ENCODE measurements at places on chromosomes 12 and 14.

DNA sequence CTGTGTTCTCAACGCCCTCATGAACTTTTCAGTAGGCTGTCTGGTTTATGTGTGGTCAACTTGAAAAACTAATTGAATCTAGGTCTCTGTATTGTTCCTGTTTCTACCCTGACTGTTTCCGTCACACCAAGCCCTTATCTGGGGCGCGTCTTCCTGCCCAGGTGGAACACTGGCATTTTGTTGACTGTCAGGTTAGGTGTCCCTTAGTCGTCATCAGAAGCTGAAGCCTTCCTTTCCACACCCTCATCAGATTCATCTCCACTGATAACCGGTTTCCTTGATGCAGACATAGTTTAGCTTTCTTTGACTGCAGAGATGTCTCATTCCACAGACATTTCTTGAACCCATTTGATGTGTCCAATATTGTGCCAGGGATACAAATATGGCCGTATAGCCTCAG is 96.5 kb downstream of the DUSP16 start:
- DNase-seq = no peak

- no peak for DNase-seq
Measured at GRCh38 chr12:55495490-55495889, 3.3 kb downstream of the OR6C68 start.

GRCh38 chr12:49622501-49623141 is 740 bp upstream of the PRPF40B start:
- peak; percentile 76 for DNase-seq

DNA sequence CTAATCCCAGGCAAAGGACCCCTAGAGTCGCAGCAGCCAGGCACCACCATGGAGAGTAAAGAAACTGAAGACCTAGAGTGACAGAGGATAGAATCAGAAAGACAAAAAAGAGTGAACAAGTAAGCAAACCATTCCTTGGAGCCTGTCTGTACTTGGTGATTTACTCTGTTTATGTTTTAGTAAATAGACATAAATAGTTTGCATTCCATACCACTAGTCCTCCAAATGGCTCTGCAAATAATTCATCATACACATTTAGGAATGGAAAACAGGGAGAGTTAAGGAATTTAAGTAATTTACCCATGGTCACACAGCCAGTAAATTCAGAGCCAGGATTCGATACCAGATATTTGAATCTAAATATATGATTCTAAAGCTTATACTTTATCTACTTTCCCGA is 2.8 kb downstream of the OLR1 start:
- no peak for DNase-seq

DNA sequence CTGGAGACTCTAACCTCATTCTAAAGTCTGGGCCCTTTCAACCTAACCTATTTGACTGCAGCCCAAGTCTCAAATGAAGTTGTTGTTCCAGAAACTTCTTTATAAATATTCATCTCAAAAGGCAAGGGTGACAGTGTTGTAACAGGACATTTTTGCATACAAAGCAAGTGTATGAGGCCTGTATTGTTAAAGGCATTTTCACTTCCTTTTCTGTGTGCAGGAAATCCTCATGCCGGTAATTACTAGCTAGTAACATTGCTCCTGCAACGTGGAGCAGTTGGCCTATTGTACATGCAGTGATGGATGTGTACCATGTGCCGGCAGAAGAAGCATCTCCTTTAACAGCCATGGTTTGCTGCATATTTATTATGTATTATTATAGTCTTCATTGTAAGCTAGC is 156.5 kb upstream of the RMST start:
- DNase-seq = peak; percentile 93

- peak; percentile 92 for DNase-seq
Measured at GRCh38 chr12:98354520-98355035, 160.8 kb upstream of the TMPO start.

DNA sequence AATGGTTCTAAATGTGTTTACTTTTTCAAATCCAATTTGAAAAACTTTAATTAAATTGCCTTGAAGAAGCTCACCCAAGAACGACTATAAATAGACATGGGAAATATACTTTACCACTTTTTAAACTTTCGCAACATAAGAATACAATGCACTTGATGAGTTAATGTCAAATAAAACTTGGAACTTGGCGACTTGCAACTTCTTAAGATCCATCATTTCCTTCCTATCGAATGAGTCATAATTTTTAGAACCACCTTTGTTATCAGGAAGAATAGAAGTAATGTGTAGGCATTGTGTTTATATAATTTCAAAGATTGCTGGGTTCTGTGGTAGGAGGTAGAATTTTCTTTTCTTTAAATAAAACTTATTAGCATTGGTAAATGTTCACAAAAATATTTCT is 1417.4 kb upstream of the FLRT2 start:
- no peak for DNase-seq

GRCh38 chr14:45426685-45427282 is 173.8 kb upstream of the MIS18BP1 start:
- DNase-seq = peak; percentile 77

DNA sequence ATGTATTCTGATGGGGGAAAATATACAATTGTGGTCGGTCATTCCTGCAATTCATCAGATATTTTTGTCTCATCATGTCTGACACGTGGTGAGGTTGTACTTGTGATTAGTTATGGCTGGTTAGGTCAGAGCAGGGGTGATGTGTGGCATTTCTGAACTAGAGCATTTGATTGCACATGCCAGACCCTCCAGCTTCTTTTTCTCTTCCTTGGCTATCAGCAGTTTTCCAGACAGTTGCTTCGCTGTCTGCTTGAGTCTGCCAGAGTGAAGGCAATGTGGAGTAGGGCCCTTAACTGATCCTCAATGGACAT is 25.9 kb downstream of the TMEM117 start:
- DNase-seq = no peak

- DNase-seq = no peak
Measured at GRCh38 chr12:2098852-2099251, 46.1 kb downstream of the CACNA1C start.

GRCh38 chr14:103624860-103625259 is 4.2 kb upstream of the KLC1 start:
- peak; percentile 23 for DNase-seq

DNA sequence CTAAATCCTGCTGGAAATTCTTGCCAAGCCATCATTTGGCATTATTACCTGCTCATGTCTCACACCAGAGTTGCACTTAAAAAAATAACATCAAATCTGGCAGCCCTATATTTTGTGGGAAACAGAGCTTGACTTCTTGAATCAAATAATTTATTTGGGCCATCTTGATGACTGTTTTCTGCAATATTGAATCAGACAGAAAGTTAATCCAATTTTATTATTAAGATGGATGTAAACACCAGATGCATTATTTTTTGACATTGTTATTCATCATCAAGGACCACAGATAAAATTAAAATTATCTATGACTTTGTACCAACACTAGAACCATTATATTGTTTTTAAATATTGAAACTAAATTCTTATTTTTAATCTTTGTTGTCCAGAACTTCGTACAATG is 132.9 kb downstream of the PTPRR start:
- DNase-seq = no peak

- peak; percentile 55 for DNase-seq
Measured at GRCh38 chr14:89167705-89168104, 249.3 kb downstream of the FOXN3 start.

- peak; percentile 59 for DNase-seq
Measured at GRCh38 chr12:75944097-75944904, 87.3 kb downstream of the PHLDA1 start.

DNA sequence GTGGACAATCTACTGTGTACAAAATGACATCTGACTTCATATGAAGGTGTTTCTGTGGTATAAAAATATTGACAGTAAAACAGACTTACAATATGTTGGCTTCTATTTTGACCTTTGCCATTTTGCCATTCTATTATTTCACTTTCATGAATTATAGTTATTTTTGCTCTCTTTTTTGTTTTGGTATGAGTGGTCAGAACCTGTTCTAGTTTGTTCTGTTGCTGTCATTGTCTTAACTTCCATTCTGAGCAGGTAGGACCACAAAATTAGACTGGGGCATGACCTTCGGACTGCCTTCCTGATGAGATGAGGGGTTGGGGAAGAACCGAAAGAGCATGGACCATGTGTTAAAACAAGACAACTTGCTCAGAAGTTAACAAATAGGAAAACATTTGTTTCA is 36.5 kb upstream of the IFNG-AS1 start:
- DNase-seq = no peak

GRCh38 chr12:12405882-12406281 is 49.0 kb downstream of the BORCS5 start:
- peak; percentile 59 for DNase-seq

DNA sequence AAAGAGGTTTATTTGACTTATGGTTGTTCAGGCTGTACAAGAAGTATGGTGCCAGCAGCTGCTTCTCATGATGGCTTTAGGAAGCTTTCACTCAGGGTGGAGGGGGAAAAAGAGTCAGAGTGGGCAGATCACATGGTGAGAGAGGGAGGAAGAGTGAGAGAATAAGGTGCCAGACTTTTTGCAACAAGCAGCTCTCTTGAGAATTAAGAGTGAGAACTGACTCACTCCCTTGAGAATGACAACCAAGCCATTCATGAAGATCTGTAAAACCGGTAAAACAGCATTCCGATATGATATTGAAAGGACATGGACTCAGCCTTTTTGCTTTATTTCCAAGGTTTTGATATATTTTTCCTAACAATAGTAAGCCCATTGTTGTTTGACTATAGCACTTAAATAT is 501.2 kb downstream of the GALC start:
- no peak for DNase-seq

DNA sequence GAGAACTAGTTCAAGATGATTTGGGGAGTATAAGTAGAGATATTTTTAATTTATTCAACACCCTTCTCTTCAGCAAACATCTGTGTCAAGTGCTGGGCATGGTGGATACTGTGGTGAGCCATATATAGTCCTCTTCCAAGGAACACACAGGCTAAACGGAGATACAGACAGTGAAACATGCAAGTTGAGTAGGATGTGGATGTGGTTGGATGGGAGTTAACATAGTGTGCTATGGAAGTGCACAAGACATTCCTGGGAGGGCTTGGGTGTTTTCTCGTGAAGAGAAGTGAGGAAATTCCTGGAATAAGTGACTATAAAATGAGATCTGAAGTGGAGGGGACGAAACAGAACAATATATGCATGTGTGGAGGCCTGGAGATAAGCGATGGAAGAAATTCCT is 181.1 kb upstream of the NPAS3 start:
- DNase-seq = no peak

GRCh38 chr12:28065374-28065773 is 92.8 kb upstream of the PTHLH start:
- no peak for DNase-seq

DNA sequence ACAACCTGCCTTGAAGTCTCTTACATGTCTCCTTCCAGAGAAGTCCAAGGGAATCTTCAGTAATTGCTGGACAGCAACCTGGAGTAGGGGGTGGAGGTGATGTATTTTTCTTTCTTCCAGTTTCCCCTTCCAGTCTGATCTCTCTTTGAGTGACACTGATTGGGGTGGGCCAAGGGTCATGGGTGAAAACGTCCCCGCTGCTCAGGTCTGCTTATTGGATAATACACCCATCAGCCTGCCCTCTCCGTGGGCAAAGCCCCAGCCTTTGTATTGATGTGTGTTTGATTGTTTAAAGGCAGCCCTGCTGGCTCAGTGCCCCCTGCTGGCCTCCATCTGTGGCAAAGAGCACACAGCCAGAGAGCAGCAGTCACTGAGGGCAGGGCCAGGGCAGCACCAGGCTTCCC is 35.7 kb upstream of the ATP2A2 start:
- DNase-seq = peak; percentile 86

DNA sequence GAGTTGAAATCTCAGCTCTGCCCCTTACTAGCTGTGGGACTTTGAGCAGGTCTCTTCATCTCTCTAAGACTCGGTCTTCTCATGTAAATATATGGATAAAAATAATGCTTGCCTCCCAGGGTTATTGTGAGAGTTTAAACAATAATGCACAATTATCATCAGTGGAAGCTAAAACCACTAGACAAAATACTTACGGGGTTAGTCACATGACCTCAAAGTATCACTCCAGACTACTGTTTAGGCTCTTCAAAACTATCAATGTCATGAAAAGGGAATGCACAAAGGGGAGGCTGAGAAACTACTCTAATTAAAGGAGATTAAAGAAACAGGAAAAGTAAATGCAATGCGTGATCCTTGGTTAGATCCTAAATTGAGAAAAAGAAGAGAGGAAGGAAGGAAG is 24.5 kb upstream of the TSPAN11 start:
- no peak for DNase-seq

- DNase-seq = no peak
Measured at GRCh38 chr12:43883748-43884147, 47.9 kb downstream of the TMEM117 start.

- no peak for DNase-seq
Measured at GRCh38 chr14:37497422-37497821, 97.6 kb downstream of the FOXA1 start.

GRCh38 chr12:108732489-108733229 is 1.3 kb upstream of the CORO1C start:
- DNase-seq = no peak

DNA sequence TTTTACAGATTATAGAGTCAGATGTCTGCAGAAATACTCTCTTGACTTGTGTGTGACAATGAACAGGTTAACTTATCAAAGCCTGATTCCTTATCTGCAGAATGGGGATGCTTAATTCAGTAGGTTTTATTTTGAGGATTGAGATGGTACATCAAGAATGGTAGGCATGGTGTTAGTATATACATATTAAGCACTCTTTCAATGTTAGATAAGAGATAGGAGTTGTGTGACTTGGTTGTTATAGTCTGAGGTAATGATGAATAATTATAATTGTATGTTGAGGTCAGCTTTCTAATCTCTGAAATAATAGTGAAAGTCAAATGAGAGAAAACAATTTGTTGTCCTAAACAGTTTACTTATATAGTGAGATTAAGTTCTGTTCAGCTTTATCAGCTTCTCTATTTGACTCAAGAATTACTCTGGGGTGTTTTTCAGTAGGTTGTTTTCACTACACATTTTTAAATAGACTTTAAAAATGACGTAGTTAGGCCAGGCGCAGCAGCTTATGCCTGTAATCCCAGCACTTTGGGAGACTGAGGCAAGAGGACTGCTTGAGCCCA is 11.9 kb downstream of the PALS1 start:
- DNase-seq = no peak

DNA sequence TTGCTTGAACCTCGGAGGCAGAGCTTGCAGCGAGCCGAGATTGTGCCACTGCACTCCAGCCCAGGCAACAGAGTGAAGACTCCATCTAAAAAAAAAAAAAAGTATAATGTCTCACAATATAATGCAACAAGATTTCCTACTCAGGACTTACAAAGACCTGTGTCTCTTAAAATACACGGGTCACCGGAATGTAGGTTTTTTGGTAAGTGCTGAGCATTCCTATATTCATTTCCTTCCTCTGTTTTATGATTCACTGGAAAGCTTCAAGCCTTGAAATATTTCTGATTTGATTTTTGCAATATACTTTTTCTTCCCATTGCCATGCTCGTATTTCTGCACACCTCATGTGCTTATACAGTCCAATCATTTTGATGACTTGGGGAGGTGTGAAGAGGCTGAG is 245.8 kb downstream of the FBXL14 start:
- no peak for DNase-seq

GRCh38 chr14:75294649-75295033 is 16.0 kb downstream of the FOS start:
- DNase-seq = peak; percentile 67

- DNase-seq = peak; percentile 62
Measured at GRCh38 chr14:95516554-95517181, at the start of gene SYNE3. TSS of gene SYNE3 (minus strand) at chr14:95516650. CDS start at chr14:95475821, 40,829 bp downstream.

- no peak for DNase-seq
Measured at GRCh38 chr14:53670701-53671100, 285.9 kb downstream of the BMP4 start.

- DNase-seq = peak; percentile 9
Measured at GRCh38 chr12:102067574-102068258, 5.9 kb upstream of the WASHC3 start.

GRCh38 chr12:6328945-6329702 is 12.8 kb downstream of the TNFRSF1A start:
- DNase-seq = no peak
